ENCODE measurements at places on chromosomes 12 and 14.

- DNase-seq, result peak; percentile 18
Measured at GRCh38 chr12:28191051-28192048, 1.1 kb downstream of the CCDC91 start.

- no peak for DNase-seq
Measured at GRCh38 chr12:67002720-67003119, 266.4 kb upstream of the CAND1 start.

DNA sequence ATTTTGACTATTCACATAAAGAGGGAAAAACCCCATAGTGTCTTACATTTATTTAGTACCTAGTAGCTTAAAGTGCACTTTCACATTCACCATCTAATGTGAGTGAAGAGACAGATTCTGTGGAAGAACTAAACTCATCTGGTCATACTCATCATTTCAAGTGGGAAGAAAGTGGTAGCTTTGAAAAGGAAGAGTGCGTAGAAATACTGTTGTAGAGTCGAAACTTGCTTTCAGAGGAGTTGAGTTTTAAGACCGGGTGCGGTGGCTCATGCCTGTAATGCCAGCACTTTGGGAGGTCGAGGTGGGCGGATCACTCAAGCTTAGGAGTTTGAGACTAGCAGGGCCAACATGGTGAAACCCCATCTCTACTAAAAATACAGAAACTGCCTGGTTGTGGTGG is 222.2 kb downstream of the ERC1 start:
- no peak for DNase-seq

GRCh38 chr12:120041386-120042231 is 52.6 kb downstream of the BICDL1 start:
- no peak for DNase-seq

DNA sequence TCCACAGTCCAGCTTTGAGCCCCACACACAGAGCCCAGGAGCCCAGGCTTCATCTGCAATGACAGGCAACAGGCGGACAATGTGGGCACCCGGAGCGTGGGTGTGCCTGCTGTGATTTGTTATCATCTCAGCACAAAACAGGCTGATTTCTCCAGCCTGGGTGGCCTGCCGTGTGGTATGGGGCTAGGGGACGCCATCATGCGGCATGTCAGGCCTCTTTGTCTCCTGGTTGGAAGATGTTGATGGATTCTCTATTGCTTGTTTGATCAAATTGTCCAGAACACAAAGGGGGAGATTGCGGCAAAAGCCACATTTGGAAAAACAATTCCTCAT is 147.1 kb downstream of the KIF26A start:
- no peak for DNase-seq

DNA sequence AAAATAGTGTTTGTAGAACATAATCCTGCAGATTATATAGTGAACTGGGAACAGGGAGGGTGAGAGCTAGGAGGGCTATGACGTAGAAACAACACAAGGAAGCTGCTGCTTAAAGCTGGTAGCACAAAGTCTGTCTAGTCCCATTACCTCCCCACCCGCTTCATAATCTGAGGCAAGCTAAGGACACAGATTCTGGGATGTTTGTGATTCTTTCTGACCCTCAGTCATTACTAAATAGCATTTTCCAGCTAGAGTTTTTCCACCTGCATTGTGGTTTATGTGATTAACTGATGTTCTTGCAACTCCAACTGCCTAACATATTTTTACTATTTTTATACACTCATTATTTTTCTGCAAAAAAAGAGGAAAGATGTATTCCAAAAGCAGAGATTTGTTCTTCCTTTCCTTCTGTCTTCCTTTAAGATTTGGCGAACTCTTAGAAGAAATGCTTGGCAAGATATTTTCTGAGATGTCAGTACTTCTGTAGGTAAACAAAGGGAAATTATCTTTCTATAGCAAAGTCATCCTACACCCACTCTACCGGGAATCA is 293.2 kb upstream of the FAR2 start:
- no peak for DNase-seq

GRCh38 chr12:105474672-105475071 is 144.2 kb downstream of the C12orf75 start:
- no peak for DNase-seq

DNA sequence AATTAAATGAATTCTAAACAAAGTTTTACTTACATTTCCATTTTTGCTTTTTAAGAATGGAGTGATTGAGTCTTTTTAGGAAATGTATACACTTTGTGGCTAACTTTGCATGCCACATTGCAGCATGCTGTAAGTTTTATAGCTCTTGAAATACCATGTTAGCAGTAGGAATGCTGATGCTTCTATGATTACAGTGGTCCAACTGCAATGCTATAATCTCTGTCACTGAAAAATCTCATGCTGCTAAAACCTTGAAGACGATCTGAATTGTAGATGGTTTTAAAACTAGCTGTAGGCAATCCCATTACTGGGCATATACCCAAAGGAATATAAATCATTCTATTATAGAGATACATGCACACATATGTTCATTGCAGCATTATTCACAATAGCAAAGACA is 127.6 kb downstream of the WIF1 start:
- DNase-seq, result no peak

- no peak for DNase-seq
Measured at GRCh38 chr12:45010059-45010458, 40.8 kb downstream of the DBX2 start.

DNA sequence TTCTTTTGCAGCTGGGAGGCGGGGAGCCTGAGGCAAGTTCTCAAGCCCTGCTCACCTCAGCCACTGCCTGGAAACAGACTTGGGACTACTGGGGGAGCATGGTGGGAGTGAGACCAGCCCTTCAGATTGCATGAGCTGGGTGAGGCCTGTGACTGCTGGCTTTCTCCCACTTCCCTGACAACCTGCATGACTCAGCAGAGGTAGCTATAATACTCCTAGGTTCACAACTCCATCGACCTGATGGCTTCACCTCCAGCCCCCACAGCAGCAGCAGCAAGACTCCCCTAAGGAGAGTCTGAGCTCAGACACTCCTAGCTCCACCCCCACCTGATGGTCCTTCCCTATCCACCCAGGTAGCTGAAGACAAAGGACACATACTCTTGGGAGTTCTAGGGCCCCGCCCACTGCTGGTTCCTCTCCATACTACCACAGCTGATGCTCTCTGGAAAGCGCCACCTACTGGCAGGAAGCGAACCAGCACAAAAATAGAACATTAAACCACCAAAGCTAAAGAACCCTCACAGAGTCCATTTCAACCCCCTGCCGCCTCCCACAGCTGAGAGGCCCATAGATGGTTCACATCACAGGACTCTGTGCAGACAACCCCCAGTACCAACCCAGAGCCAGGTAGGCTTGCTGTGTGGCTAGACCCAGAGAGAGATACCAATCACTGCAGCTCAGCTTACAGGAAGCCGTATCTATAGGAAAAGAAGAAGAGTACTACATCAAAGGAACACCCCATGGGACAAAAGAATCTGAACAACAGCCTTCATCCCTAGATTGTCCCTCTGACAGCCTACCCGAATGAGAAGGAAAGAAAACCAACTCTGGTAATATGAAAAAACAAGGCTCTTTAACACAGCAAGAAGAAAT is 68.7 kb downstream of the RPAP3 start:
- no peak for DNase-seq
